Stimulated activated CD4-positive, alpha-beta T cell treated with anti-CD3 and anti-CD28 coated beads, TNF-alpha, amount 100 ng/mL, for 24 hours (primary cell): ENCODE measurements at places on chromosomes 12 and 14.

- no peak for DNase-seq
Observed at GRCh38 chr14:104895786-104896661, 28.7 kb upstream of the PLD4 start.

DNA sequence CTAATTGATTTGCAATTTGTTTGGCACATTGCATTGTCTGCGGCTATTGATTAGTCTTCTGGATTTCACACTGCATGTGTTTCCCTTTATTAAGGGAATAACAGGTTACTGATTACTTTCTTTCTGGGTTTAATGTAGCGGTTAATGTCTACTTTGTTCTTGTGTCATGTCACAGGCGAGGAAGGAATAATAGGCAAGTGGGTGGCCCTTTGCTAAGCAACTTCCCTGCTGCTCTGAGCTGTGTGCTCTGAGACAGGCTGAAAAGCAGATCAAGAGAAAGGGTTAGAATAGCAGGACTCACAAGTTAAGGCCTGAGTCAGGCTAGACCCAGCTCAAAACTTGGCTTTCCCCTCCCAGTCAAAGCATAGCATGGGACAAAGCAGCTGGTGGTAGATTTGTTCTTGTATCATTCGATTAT is 77.2 kb downstream of the NKX2-1 start:
- DNase-seq, result no peak

GRCh38 chr12:116969615-116970585 is 59.1 kb downstream of the FBXW8 start:
- DNase-seq, result no peak

DNA sequence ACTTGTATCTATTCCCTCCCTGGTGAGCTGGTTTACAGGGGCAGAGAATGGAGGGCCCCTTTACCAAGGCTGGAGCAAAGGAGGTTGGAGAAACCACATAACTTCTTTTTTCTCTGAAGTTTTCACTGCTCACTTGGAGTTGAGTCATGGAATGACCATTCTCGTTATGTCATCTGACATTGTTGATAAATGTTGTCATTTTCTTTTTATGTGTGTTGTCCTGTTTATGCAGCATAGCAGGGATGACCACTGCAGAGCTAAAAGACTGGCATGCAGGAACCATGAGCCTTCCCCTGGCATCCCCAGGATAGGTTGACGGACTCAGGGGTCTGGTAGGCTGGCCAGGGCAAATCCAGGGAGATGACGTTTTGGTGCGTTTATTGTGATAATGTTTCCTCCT is 256.8 kb upstream of the DDHD1 start:
- DNase-seq, result no peak

DNA sequence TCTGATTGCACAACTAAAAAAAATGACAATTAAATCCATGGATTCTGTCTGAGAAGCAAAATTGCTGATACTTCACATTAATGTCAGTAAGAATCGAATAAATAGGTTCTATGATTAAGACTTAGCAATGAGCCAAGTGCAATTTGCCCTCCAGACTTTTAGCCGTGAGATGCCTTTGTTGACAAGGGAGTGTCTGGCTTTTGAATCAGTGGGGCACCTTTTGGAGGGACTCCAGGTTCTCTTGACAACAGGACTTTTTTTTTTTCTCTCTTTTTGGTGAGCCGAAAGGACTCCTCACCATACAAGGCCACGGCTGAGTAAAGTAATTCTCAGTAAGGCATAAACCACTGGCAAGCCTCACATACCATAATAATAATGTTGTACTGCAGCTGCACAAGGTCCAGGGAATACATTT is 4.7 kb upstream of the MDM1 start:
- DNase-seq, result no peak

GRCh38 chr14:78335531-78335930 is 165.4 kb downstream of the NRXN3 start:
- DNase-seq, result no peak

DNA sequence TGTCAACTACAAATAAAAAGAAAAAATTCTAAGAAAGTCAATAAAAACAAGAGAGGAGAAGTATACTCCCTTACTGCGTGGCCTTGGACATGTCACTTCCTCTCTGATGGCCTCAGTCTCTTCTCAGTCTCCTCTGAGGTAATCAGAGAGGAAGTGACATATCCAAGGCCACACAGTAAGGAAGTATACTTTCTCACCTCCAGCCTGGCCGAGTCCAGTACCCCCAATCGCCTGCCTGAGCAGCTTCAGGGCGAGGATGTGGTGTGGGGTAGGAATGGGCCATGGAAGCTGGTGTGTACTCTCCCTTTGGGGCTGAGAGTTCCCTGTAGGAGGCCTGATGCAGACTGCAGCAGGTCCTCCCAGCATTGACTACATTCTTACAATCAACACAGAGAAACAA is 15.8 kb downstream of the VDR start:
- no peak for DNase-seq
